ENCODE measurements at places on chromosomes 16 and 17. TPM values are rescaled to one million over a fixed set of nuclear protein-coding genes. Genes with fewer than 3 reads are reported as not detected.

Gene GCGR
- 0.51 TPM for total RNA-seq

Gene ERN2
- total RNA-seq, result not detected

Gene TMIGD1
- not detected for total RNA-seq

Gene ABCA9
- not detected for total RNA-seq

Gene GPT2
- total RNA-seq, result 10.2 TPM

Gene TBC1D16
- 11.8 TPM for total RNA-seq

Data from A549 treated with Mapracorat at 1 μM for 4 hours (cell line).